Skin of body (tissue), 3 donors: ENCODE measurements at places on chromosomes 5 and 9.

DNA sequence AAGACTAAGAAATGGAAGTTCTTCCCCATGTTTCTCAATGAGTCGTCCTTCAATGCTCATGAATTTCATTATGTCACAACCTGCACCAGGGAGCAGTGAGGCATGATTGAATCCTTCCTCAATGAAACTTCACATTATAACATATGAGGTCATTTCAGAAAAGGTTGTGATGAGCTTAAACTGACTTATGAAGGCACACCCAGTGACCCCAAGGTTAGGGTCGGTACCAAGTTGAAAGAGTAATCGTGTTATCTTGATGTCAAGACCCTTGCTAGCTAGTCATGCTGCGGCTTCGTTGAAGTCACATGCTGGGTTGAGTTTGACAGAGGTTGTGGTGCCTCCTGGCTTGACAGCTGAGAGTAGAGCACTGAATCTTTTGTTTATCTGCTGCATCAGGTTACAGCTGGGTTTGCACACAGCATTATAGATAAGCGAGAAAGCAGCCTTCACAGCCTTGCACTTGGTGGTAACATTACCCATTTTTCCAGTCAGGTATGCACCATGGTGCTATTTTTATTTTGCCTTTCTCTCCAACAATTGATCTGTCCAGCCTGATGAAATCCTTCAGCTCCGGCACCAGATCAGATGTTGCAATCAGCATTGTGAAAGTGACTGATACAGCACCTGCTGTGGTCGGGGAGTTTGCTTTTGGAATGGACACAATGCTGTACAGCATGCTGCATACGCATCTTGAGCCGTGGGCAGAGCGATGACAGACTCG lies 133.2 kb downstream of the ERCC6L2 start:
- no peak for DNase-seq

- no peak for DNase-seq
These were observed 84.7 kb downstream of the ST8SIA4 start for GRCh38 chr5:100818340-100818739.

- DNase-seq = no peak
These were observed 101.7 kb downstream of the ZNF354C start for GRCh38 chr5:179161901-179162300.

DNA sequence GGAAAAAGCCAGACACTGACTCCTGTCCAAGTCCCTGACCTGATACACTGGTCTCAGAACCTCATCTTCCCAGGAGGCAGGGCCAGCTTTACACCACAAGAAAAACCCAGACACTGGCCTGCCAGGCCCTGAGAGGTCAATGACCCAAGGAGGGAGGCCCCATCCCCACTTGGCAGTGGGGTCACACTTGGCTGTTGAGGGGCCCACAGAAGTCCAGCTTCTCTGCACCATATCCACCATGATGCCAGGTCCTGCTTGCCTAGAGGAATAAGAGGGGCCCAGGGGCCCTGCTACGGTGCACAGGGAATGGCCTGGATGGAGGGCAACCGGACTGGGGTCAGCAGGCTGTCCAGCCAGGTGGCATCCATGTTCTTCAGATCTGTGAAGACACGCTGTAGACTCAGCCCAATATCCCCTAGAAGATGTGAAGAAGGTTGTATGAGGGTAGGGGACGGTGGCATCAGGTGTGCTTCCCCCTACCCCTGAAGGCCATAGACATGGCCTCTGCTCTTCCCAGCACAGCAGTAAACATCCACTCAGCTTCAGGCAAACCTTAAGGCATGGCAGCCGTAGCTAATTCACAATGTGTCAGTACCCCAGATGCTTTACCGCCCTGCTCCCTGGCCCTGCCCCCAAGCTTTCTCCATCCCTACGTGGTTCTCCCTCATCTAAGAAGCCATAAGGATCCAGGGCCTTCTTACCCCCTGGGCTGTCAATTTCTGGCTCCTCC lies 6.7 kb downstream of the IRF1 start:
- no peak for DNase-seq

DNA sequence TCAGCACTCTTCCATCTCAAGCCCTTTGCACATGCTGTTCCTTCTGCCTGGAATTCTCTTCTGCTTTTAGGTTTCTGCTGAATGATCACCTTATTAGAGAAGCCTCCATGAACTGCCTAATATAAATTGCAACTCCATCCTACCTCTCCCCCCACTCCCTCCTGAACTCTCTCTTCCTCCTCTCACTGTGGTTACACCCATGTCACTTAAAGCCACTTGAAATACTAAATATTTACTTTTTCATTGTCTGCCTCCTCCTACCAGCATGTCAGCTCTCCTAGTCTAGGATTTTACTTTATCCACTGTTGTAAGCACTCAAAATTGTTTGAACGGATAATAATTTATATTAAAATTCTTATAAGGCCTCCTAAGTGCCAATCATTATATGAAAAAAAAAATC lies 43.8 kb downstream of the ACTL7B start:
- no peak for DNase-seq

DNA sequence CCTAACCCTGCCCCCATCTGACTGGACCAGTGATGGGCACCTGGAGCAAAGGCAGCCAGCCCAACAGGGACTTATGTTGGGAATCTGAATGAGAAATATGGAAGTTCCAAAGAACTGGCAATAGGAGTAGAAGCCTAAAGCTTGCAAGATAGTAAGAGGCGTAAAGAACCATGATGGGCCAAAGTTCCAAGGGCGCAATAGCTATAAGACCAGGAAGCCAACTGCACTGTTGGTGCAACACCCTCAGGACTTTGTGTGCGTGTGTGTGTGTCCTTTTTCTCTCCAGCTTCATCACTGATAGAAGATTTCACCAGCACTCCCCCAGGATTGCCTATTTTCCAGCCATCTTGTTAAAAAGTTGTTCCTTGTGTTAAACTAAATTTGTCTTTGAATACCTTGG lies 92.8 kb downstream of the ZNF608 start:
- no peak for DNase-seq

GRCh38 chr9:20405078-20405477 lies 217.2 kb downstream of the MLLT3 start:
- DNase-seq = no peak

- DNase-seq = no peak
These were observed 28.1 kb downstream of the NDUFA8 start for GRCh38 chr9:122131401-122132001.

- no peak for DNase-seq
These were observed 423.3 kb downstream of the TLE1 start for GRCh38 chr9:81266086-81266485.

- DNase-seq = no peak
These were observed 342.6 kb downstream of the MAN2A1 start for GRCh38 chr5:110032376-110032775.

GRCh38 chr5:16862777-16863176 lies 73.3 kb downstream of the MYO10 start:
- no peak for DNase-seq

DNA sequence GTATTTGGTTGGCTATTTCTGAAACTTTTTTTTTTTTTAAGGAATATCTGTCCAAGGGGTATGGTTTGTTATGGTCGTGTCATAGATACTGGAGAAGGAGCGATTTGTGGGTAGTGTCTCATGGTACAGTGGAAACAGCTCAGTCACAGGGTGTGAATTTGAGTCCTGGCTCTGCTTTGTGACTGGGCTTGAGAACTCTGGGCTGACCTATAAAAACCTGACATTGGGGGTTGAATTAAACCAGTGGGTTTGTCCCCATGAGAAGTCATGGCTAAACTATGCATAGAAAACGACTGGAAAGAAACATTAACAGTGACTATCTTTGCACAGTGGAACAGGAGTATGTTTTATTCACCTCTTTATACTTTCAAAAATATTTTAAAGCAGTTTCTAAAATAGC lies 54.7 kb downstream of the MACROH2A1 start:
- DNase-seq = no peak

- no peak for DNase-seq
These were observed 301.7 kb upstream of the SEMA6A start for GRCh38 chr5:116876240-116876840.

DNA sequence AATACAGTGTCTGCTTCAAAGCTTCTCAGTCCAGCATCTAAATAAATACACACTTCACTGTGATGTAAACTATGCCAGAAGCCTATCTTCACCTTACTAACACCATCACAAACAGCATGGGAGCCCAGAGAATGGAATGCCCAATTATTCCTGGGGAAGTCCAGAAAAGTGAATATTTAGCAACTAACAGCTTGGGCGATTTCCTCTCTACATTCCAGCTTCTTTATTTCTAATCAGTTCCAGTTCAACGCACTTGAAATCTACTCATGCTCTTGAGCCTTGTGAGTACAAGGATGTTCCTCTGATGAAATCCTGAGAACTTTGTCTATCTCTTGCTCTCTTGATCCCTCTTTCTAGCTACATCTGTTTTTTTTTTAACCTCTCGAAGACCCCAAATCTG lies 100.4 kb upstream of the C9orf72 start:
- no peak for DNase-seq

GRCh38 chr9:31089549-31090221 lies 1294.8 kb upstream of the ACO1 start:
- no peak for DNase-seq

DNA sequence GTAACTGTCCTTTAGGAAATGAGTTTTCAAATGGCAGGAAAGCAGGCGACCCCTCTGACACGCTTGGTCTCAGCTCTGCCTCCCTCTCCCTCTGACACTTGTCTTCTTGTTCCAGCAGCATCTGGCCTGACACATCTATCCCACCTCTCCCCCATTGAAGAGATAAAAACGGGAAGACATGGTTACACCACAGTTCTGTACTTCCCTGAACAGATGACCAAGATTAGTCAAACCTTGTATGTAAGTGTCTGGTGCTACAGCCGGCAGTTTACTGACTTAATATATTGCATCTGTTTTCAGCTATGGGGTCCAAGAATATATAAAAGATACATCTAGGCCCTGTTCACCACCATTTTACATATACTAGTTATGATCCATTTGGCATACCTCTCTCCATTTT lies 29.6 kb upstream of the MLLT3 start:
- DNase-seq = no peak

GRCh38 chr9:36896296-36896695 lies 137.8 kb downstream of the PAX5 start:
- DNase-seq = no peak

- no peak for DNase-seq
These were observed 3.2 kb downstream of the SLC34A1 start for GRCh38 chr5:177387405-177387804.

- no peak for DNase-seq
These were observed 1.2 kb downstream of the CXXC5 start for GRCh38 chr5:139649082-139649991.

- no peak for DNase-seq
These were observed 126.1 kb upstream of the STC2 start for GRCh38 chr5:173454361-173454735.

DNA sequence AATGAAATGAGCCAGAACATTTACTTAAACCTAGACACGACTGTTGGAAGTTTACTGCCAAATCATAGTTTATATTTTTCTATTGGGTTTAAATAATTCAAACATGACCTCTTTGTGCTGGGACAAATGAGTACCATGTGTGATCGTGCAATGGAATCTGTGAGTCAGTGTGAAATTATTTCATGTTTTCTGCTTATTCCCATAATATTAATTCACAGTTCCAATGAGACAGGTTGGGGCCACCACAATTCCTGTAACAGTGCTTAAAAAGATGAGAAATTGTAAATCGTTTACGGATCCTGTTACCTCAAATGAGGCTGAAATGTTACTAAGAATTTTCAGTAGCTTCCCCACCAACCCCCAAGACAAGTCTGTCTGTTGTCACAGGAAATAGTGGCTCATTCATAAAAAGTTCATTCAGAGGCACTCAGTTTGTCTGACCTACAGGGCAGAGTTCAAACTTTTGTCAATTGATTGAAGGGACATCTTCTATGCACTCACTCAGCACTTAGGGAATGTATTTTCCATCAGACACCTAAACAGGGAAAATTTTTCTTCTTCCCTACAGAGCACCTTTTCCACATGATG lies 563.9 kb upstream of the ADAMTS16 start:
- DNase-seq = peak; percentile 95

- no peak for DNase-seq
These were observed 211.2 kb downstream of the CD180 start for GRCh38 chr5:66985417-66985816.

GRCh38 chr5:13731121-13731628 lies 213.3 kb downstream of the DNAH5 start:
- DNase-seq = no peak

DNA sequence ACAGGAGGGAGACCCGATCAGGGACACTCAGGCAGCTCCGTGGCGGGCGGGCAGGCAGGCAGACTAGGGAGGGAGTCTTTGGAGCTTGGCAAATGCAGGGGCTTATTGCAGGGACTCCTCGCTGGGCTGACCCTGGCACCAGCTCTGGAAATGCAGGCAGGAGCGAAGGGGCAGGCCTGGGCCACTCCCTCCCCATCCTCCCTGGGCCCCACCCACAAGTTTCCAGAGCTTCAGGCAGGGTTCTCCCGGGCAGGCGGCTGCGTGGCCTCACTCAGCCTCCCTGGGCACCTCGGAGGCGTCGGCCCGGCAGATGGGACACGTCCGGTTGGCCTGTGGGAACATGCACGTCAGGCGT lies 8.5 kb downstream of the RNF44 start:
- no peak for DNase-seq

DNA sequence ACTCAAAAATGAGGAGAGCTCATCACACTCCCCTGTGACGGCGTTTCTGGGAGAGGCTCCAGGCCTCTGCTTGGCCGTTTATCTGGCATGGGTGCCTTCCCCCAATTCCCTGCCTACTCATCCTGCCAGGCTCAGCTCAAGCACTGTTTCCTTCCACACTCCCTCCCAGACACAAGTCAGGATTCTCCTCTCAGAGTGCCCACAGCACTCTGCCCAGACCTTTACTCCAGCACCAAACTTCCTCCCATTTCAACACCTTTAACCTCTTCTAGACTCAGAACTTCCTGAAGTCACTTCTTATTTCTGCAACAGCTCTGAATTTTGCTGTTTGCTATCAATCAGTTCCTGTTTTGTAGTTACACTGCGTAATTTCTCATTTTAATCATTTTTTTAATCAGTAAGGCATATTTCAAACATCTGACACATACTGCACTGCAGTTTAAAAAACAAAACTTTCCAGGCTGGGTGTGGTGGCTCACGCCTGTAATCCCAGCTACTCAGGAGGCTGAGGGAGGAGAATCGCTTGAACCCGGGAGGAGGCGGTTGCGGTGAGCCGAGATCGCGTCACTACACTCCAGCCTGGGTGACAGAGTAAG lies 16.0 kb downstream of the TRMO start:
- DNase-seq = no peak

DNA sequence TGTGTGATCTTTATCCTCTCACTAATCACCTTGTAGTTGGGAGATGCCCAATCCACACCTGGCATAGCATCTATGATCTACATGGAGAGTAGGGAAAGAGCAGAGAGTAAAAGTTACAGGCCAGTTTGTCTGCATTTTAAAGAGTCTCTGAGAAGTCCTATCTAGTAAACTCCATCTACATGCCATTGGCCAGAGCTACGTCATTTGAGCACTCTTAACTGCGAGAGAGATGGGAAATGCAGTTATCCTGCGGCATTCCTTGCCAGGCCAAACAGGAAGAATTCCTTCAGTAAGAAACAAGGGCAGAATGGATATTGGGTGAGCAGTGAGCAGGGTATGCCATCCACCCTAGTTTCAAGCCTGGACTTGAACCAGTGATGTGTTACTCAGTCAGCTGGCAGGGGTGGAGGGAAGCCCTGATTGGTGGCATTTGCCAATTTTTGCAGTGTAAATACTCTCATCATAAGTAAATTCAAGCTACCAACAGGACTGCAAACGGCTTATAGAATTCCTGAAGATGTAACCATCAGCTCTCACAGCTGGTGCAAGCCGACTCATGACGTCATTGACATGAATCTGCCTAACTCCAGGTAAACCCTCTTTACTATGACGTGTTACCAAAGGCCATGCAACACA lies 156.8 kb upstream of the MSX2 start:
- no peak for DNase-seq

GRCh38 chr5:144206141-144206540 lies 35.5 kb downstream of the KCTD16 start:
- no peak for DNase-seq

- DNase-seq = no peak
These were observed 288.7 kb downstream of the ZSWIM6 start for GRCh38 chr5:61620699-61621182.
